ENCODE measurements at places on chromosomes 16 and 17.

- no peak for DNase-seq
These were observed 17.8 kb downstream of the LUC7L3 start for GRCh38 chr17:50737118-50737698.

- DNase-seq: no peak
These were observed 177.3 kb downstream of the CYB561 start for GRCh38 chr17:63268827-63269226.

GRCh38 chr16:85502357-85502756 lies 110.8 kb upstream of the GSE1 start:
- no peak for DNase-seq

GRCh38 chr16:58413359-58413758 lies 21.1 kb downstream of the GINS3 start:
- DNase-seq: no peak

DNA sequence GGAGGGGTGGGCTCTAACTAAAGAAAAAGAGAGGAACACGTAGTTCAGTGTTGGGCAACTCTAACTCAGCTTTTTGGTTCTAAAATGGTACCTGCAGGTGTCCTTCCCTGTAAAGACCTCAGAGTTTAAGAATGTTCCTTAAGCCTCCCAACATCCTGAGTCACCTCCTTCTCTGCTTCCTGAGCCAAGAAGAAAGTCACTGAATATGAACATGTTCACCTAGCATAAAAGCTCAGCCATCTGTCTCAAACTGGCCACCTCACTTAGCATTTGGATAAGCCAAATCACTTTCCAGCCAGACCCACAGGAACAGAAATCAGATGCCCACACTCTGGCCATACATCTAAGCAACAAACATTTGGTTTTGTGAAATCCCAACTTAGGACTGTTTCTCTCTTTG lies 3.7 kb downstream of the TMEM98 start:
- no peak for DNase-seq

DNA sequence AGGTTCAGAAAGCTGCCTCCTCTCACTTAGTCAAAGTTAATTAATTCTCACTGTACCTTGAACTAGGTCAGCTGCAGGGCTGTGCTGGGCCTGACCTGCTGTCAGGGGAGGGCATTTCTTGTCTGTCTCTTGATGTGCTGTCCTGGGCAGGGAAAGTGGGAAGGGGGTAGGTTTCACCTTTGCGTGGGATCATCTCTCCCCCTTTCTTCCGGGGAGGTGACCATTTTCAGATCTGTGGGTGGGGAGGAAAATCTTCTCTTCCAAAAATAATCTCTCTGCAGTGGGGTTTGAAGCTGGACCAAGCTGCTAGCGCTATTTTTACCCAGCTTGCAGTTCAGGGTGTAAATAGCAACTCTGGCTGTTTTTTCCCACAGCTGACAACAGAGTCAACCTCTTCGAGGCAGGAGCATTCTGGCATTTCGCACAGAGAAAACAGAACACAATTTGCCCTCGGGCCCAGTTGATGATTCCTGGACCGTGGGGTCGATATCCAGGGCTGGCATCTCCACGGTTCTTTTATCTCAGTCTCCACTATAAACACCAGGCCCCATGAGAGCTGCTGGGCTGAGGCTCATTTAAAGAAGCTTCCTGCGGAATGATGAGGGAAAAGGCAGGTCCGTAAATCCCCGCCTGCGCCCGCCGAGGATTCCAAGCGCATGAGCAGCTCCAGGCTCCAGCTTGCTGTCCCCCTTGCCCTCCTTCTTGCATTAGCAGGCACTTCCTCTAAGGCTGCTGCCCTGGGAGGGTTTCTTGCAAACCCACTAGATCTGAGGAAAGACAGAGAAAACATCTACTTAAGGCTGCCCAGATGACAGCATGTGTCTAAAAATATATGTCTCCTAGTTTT lies 93.9 kb downstream of the YPEL2 start:
- no peak for DNase-seq

DNA sequence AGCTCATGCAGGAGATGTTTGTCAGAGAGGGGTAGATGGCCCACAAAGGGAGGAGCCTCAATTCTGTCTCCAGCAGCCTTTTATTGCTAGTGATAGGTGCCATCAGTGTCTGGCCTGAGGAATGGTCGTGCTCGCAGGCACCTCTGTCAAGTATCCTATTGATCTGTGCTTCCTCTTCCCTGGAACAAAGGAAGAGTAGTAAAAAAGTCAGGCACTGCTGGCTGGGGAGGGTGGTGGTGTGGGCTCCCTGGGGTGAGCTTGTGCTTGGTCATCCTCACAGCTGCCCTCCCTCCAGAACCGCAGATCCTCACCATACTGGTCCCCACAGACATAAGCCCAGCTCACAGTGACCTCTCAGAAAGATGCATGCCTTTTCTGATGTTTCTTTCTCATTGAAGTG lies 15.0 kb upstream of the SALL1 start:
- no peak for DNase-seq
